ENCODE measurements at places on chromosomes 1 and 21.
A peak's percentile ranks its signal among the peaks of the same experiment; 100 is the strongest.

DNA sequence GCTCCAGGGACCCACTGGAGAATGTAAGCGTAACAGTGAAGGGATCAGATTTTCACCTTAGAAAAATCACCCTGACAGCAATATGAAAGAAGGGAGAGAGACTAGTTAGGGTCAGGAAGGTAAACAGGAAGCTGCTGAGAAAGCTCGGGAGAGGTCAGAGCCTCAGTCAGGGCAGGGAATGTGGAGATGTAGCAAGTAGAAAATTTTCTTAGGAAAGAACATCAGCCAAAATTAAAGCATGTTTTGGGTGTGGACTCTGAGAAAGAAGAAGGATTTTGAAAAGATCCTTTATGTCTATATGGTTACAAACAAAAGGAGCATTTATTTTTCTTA, 16.7 kb upstream of the ERICH3 start:
- DNase-seq: no peak

DNA sequence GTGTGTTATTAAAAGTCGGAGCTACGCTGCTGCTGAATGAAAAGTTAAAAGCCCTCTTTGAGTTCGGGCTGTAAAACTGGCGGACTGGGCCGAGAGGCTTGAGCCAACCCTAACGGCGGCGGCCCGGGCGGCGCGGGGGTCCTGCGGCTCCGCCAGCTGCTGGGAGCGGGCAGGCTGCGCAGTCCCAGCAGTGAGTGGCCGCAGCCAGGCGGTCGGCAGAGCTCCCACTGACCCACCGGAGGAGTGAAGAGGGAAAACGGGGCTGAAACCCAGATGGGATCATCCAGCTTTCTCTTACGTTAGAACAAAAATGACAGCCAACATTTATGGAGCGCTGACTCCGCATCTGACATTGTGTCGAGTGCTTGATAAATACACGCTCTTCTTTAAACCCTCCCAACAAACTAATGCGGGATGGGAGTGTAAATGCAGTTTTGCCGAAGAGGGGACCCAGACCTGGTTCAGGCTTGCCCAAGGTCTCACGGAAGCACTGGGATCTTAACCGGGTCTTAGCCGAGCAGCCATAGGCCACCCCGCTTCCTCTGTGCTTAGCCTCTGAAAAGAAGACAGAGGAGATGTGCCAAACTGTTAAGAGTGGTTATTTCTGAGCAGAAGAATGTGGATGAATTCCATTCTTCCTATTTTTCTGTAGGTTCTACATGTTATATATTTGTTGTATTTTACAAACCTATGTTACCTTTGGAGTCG, 3.5 kb downstream of the GRHL3 start:
- no peak for DNase-seq

DNA sequence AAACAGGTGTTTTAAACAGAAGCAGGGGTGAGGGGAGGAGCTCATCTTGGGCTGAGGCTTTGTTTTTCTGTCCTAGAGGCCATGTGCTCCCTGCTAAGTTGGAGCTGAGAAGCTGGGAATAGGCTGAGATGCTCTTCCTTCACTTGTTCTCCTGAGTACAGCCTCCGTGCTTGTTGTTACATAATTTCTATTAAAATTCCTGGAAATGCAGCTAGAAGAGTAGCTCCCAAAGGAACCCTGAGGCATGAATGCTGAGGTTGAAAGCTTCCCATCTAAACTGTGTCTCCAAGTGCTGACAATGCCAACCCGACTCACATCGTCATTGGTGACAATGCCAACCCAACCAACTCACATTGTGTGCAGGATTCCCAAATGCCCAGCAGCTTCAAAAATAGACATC, 12.6 kb upstream of the ITPKB start:
- DNase-seq: no peak

- no peak for DNase-seq
Observed at GRCh38 chr1:183417772-183418491, at the start of gene NMNAT2. Gene NMNAT2 (minus strand): TSS chr1:183418380. CDS start chr1:183418267, 113 bp downstream.

- no peak for DNase-seq
Observed at GRCh38 chr1:93592551-93592949, 89.1 kb downstream of the BCAR3 start.

- DNase-seq: peak; percentile 42
Observed at GRCh38 chr1:180123463-180123936, 31.2 kb upstream of the QSOX1 start.

GRCh38 chr1:182555493-182555892, 33.6 kb downstream of the RNASEL start:
- DNase-seq: no peak

DNA sequence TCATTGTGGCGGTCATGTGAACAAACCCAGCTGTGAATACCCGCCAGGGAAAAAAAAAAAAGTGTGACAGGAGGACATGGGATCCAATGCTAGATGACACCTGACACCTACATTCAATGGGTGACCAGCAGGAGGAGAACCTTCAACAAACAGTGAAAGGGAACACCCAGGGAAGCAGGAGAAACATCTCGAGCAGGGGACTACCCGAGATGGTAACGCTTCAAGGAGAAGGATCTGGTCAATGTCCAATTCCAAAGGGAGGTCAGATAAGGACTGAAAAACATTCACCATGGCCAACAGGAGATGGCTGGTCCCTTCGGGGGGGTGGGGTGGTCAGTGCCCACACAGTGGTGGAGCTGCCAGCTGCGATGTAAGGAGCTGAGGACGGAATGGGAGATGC, 46.3 kb downstream of the PTPN14 start:
- no peak for DNase-seq

DNA sequence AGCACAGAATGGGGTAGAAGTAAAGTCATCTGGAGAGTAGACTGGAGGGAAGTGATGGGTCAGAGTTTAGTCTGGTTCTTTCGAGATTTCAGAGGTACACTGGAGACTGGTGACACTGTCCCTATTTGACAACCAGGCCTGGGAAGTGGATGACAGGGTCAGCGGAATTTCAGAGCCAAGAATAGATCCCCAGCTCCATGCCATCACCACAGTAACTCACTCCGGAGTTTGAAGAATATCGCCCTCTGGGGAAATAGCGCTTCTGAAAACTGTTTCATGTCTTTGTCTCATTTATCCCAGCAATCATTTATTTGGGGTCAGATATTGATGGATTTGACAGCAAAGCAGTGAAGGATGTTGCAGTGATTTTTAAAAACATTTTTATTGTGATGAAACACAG, 7.6 kb upstream of the NFASC start:
- no peak for DNase-seq

GRCh38 chr1:25809929-25810328, 9.8 kb upstream of the MTFR1L start:
- DNase-seq: no peak

- no peak for DNase-seq
Observed at GRCh38 chr1:237774246-237774645, 116.5 kb downstream of the ZP4 start.

- no peak for DNase-seq
Observed at GRCh38 chr1:60596791-60597750, 485.3 kb upstream of the NFIA start.

GRCh38 chr1:210360852-210361477, 32.3 kb downstream of the HHAT start:
- DNase-seq: peak; percentile 19

GRCh38 chr1:40783001-40783905, at the start of gene KCNQ4:
Gene KCNQ4 (plus strand): TSS chr1:40783787. CDS start chr1:40784094, 307 bp downstream.
- DNase-seq: peak; percentile 62

DNA sequence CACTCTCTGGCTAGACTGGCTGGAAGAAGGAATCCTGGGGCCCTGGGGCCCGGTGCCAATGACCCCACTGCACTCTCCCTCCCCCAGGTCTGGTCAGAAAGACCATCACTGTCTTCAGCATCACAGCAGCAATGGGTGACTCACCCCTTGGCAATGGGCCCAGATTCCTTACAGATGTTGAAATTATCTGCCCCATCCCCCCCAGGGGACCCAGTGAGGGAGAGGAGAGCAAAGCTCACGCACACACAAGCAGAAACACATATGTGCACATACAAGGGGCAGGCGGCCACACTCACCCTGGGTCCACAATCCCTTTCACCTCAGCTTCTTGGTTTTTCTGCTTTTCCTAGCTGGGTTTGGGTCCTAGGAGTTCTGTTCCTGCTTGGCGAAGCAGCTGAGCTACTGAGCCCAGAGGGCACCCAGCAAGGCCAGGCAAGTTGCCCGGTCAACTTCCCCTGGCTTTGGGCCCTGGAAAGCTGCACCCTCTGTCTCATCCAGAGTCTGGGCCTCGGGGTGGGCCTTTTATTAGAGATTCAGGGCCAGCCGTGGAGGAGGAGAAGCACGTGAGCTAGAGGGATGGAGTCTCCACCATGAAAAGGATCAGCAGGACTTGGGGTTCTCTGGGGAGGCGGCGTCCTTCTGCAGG, 2.6 kb downstream of the COL16A1 start:
- peak; percentile 45 for DNase-seq

DNA sequence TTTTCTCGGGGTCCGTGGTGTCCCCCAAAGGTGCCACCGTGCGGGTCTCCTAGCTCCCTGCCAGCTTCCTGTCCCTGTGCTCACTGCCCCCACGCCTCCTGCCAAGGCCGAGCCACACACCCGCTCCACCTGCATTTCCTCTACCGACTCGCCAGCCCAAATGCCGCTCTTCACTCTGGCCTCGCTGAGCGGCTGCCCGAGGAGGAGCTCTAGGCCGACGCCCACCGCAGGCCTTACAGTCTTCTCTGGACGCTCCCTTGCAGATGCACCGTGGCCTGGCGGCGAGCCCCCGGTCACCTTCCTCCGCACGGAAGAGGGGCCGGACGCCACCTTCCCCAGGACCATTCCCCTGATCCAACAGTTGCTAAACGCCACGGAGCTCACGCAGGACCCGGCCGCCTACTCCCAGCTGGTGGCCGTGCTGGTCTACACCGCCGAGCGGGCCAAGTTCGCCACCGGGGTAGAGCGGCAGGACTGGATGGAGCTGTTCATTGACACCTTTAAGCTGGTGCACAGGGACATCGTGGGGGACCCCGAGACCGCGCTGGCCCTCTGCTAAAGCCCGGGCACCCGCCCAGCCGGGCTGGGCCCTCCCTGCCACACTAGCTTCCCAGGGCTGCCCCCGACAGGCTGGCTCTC, 26.3 kb downstream of the FTCD start:
- no peak for DNase-seq

DNA sequence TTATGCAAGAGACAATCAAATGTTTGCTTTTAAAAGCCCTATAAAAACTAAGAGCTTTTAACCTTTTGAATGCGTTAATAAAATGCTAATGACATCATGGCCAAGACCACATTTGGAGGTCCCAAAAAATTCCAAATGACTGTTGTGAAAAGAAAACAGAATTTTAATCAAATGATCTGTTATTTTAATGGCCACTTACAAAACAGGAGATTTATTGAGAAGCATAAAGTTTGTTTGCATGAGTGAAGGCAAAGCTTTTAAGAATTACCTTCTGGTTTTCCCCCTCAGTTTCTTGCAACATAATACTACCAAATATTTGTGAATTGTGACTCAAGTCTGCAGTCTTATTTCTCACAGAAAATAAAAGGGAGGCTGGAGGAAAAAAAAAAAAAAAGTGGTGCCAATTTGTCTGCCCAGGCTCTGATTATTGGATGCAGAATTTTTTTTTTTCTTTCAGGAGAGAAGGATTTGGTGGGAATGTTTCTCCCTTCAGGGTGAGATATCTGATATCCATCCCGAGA, 60.7 kb downstream of the GORAB start:
- no peak for DNase-seq

- no peak for DNase-seq
Observed at GRCh38 chr1:117678246-117678977, 72.6 kb downstream of the TENT5C start.

DNA sequence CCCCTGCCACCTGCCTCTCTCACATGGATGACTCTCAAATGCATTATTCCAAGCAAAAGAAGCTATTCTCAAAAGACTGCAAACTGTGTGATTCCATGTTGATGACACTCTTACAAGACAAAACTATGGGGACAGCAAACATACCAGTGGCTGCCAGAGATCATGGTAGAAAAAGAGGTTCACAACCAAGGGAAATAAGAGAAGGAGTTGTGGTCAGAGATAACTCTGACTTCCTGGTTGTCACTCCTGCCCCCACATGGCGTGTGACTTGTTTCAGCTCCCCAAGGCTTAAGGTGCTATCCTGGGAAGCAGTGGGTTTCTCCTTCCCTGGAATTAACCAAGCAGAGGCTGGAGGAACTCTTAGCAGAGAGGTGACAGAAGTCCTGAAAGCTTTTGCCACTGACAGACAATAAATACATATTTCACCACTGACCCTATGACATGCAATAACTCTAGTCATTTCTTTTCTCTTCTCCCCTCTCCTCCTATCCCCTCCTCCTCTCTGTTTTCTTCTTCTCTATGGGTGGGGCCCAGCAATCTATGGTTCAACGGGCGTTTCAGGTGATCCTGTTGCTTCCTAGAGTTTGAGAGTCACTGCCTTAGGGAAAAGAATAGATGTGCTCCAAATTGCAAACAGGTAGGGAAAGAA, 185.1 kb downstream of the FCRL5 start:
- DNase-seq: no peak

- peak; percentile 80 for DNase-seq
Observed at GRCh38 chr1:178417858-178418257, 78.9 kb downstream of the CLEC20A start.

DNA sequence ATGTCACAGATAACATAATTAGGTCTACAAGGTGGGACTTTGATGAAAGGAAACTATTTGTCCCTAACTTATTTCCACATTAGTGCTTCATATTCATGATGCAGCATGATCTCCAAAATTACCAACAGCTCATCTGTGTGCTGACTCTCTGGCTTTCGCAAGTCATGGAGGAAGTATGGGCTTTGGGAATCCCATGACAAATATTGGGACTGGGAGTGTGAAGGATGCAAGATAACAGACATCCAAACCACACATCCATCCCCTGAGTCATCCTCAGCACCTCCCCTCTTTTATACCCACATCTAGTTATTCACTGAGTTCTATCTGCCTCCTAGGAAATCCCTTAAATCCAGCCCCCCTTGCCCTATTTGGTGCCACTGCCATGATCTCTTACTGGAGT, 102.8 kb upstream of the COL24A1 start:
- DNase-seq: no peak

DNA sequence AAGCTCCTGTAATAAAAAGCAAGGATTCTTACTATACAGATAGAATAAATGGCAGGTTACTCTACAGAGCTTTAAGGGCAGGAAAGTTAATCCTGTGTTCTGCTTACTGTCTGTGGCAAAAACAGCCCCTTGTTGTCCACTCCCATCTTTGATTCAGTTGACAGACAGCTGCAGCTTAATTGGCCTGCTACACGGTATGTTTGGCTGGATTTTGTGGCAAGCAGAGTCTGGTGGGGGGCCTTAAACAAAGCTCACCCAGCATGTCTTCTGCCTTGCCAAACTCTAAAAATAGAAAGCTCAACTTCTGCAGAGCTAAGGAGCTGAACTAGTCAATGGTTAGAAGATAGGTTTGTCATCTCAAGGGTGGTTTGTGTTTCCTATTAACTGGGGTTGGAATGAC, 407.2 kb downstream of the HLX start:
- DNase-seq: no peak

- DNase-seq: no peak
Observed at GRCh38 chr21:45680215-45680614, 36.7 kb downstream of the PCBP3 start.

DNA sequence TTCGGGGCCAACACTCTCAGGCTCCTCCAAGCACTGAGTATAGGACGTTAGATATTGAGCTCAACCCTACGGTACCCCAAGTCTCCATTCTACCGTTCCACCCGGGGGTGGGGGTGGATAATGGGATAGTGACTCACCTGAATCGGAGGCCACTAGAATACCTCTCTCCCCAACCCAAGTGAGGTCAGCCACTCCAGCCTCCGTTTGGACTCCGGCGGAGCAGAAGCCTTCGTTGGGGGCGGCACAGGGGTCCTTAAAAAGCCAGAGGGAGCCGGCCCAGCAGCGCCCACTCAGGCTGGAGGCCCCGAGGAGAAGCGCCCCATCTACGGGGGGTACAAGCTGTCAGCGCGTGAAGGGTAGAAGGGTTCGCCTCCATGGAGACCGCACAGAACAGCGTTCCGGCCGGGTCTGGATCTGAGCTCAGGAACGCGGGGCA, 556 bp downstream of the WDR77 start:
- no peak for DNase-seq

All from LoVo (cell line).